Frontal cortex (tissue), 4 donors: ENCODE measurements at places on chromosomes 6 and 20. TPM values are rescaled to one million over a fixed set of nuclear protein-coding genes. Genes with fewer than 3 reads are reported as not detected.

GRCh38 chr6:104653781-104654180 is 205.9 kb downstream of the HACE1 start:
- no peak for DNase-seq

- no peak for DNase-seq
Observed at GRCh38 chr6:150272264-150272975, 96.4 kb upstream of the IYD start.

DNA sequence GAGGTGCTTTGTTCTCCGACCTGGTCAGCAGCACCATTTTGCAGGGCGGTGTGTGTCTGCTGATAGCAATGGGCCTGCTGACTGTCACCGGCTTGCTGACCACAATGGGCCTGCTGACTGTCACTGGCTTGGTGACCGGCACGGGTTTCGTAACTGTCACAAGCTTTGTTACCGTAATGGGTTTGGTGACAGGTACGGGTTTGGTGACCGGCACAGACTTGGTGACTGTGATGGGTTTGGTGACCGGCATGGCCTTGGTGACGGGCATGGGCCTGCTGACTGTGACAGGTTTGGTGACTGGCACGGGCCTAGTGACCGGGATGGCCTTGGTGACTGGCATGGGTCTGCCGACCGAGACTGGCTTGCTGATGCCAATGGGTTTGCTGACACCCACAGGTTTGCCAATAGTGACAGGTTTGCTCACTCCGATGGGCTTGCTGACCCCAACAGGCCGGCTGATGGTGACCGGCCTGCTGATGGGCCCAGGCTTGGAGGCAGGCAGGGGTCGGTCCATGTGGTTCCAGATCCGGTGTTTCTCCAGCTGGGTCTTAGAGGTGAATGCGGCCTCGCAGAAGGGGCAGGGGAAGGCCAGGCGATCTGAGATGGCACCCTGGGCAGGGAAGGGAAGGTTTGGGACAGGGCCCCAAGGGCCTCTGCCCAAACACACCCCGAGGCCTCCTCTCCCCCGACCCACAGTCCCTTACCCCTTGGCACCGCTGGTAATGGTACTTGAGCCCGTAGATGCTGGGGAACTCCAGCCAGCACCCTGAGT is 3.4 kb downstream of the ZNF512B start:
- no peak for DNase-seq

DNA sequence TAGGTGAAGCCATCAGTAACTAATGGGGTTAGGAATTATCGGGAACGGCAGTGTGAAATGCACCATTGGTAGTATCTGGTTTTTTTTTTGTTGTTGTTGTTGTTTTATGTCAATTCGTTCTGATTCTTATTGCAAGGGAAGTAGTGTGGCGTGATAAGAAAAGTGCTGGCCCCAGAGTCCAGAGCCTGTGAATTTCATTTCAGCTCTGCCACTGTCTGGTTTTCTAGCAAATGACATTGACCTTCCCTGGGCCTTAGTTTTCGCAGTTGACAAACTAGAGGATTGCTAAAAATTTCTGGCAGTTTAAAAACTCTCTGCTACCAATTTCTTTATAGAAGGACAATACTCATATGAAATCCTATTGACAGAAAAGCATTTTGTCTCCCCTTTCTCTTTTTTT is 161.6 kb downstream of the AIG1 start:
- DNase-seq = no peak

- DNase-seq = no peak
Observed at GRCh38 chr6:15876406-15876805, 213.6 kb upstream of the DTNBP1 start.

GRCh38 chr20:47221036-47221625 is 135.4 kb downstream of the ZMYND8 start:
- no peak for DNase-seq

GRCh38 chr20:50834599-50835005 is 39.7 kb downstream of the BCAS4 start:
- DNase-seq = no peak

GRCh38 chr20:47438464-47439381 is 63.0 kb upstream of the NCOA3 start:
- no peak for DNase-seq

- DNase-seq = no peak
Observed at GRCh38 chr20:9616455-9616805, 102.0 kb downstream of the LAMP5 start.

GRCh38 chr6:143613749-143614148 is 64.0 kb upstream of the PHACTR2 start:
- DNase-seq = no peak

- DNase-seq = no peak
Observed at GRCh38 chr6:49401063-49401462, 62.0 kb downstream of the MMUT start.

ZNF311 gene
- total RNA-seq = 6.9 TPM

TBXT gene
- not detected for total RNA-seq

FARS2 gene
- 19.6 TPM for total RNA-seq
